ENCODE measurements at places on chromosomes 13 and 19.

- no peak for DNase-seq
Measured at GRCh38 chr13:40442826-40443225, 223.6 kb downstream of the FOXO1 start.

DNA sequence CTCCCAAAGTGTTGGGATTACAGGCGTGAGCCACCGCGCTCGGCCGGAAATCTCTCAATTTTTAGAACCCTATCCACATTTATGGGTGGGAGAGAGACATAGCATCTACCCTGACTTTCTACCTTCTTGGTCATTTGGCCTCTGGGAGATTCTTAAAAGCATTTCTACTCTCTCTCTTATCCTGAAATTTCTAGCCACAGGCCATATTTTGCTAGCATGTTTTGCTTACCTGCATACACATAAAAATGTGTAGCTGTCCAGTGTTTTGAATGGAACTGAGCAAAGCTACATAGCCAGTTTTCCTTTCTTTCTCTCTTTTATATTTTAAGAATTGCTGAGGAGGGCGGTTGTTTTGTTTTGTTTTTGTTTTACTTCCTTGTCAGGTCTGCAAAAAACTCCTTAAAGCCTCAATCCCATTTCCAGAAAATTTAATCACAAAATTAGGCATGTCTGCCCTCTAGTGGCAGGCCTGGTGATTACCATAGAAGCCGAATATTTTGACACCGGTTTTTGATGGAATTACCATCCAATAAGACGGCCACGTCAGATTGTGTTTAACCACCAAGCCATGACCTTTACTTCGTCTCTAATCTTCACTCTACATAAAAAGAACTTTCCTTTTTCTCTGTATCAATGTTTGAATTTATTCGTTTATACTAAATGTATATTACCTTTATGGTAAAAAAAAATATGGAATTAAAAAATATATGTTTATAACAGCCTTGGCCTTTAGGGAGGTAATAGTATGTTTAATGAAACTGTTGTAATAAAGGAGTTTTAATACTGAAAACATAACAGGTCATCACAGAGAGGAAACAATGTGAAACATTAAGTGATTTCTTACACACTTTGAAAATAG lies 34.4 kb upstream of the OXGR1 start:
- peak; percentile 10 for DNase-seq

DNA sequence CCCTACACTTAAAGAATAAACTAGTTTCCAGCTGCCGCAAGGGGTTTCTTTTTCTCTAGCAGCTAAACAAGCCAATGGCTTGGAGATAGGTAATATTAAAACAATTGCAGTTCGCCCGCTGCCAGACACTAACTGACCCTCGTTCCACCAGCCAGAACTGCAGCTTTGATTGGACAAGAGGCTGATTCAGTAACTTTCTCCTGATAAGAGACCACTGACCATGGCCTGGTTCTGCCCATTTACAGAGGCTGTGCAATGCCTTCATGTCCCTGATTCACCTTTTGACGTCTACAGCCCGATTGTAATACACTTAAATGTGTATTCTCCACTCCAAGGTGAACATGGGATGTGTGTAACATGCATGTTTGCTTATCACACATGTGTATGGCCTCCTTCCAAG lies 12.8 kb upstream of the C19orf12 start:
- DNase-seq, result no peak

DNA sequence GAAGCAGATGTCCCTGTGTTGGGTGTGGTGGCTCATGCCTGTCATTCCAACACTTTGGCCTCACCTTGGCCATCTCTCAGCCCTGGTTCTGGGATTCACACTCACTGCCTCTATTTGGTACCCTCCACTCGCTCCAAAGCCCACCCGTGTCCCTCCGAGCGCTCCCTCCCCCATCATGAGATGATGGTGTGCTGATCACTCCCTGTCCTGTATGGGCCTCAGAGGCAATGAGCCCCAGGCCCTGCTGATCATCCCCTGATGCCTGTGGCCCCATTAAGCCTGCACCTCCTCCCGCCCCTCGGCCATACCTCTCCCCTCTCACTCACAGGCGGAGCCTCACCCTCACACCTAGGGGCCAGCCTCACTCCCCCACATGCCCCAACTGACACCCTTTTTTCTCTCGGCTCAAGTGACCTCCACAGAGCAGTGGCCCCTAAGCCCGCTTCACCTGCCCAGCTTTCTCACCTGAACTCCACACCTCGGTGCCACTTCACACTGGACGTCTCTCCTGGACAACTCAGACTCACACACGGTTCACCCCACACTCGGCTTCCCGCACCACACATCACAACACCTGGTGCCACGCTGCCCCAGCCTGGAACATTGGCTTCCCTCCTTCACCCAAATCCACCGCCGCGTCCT lies 114.5 kb downstream of the STK24 start:
- DNase-seq, result no peak

GRCh38 chr19:57664269-57665127 lies 4.2 kb upstream of the ZSCAN4 start:
- no peak for DNase-seq

DNA sequence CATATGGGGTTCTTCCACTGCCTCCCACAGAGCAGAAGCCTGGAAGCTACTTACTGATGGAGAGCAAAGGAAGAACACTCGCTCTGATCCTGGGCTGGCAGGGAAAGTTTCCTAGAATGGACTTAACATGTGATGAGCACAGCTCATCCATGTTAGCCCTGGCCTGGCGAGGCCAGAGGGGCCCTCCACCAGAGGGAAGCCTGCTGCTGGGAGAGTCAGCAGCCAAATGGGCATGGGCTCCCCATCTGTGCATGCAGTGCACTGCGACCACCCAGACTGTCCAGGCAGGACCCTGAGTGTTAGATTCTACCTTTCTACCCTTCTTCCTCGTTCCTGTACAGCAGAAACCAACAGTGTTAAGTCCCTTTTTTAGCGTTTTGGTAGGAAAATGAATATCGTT lies 8.9 kb downstream of the HNRNPUL1 start:
- DNase-seq, result no peak

- peak; percentile 8 for DNase-seq
Measured at GRCh38 chr19:17687857-17688784, at the start of gene UNC13A. UNC13A (minus strand) TSS chr19:17688354; CDS start chr19:17688199, 155 bp downstream.

GRCh38 chr13:33111414-33112110 lies 95.3 kb downstream of the KL start:
- no peak for DNase-seq

GRCh38 chr19:19202707-19203011 lies 555 bp downstream of the NR2C2AP start:
- DNase-seq, result no peak

- no peak for DNase-seq
Measured at GRCh38 chr13:92769046-92769445, 457.6 kb upstream of the GPC6 start.

DNA sequence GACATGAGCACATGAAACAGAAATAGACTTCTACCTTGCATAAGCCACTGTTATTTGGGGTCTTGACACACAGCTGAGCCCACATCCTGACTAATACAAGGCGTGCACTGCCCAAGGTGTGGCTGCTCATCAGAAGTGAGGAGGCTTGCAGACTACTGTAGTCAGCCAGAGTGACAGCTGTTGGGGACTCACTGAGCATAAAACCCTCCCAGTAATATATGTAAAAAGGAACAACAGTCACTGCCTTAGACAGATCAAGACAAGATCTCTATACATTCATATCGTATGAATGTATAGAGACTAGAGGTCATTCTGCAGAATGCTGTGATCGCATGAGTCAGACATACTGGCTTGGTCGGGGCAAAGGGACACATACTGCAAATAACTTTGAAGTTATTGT lies 4.1 kb upstream of the C1QTNF9B start:
- no peak for DNase-seq

- no peak for DNase-seq
Measured at GRCh38 chr13:43077461-43077860, 54.1 kb downstream of the DNAJC15 start.

GRCh38 chr19:30625947-30626625 lies 253.9 kb downstream of the ZNF536 start:
- no peak for DNase-seq

GRCh38 chr19:56372281-56372680 lies 21.1 kb downstream of the ZNF582 start:
- no peak for DNase-seq

DNA sequence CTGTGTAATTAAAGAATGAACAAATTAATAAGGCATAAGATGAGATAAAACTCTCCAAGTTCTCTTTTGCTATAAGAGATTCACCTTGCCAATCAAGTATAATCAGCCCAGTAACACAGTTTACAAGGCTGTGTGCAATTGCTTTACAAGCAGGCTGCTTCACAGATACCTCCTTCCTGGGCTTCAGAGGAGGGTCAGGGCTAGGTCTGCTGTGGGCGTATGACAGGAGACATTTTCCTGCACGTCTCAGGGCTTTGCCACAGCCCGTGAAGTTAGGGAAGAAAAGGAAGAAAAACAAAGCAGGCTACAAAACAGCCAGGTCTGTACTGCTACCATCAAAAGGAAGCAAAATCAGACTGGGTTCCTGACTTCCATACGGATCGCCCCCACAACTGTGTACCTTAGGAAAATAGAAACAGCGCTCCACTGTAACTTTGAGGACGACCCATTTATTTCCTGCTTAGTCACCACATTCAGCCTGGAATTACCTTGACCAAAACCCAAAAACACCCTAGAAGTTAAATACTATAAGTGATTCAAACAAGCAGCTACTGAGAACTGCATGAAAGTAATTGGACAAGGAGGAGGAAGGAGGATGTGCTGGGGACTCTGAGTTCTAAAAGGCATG lies 12.4 kb downstream of the EFNB2 start:
- no peak for DNase-seq

DNA sequence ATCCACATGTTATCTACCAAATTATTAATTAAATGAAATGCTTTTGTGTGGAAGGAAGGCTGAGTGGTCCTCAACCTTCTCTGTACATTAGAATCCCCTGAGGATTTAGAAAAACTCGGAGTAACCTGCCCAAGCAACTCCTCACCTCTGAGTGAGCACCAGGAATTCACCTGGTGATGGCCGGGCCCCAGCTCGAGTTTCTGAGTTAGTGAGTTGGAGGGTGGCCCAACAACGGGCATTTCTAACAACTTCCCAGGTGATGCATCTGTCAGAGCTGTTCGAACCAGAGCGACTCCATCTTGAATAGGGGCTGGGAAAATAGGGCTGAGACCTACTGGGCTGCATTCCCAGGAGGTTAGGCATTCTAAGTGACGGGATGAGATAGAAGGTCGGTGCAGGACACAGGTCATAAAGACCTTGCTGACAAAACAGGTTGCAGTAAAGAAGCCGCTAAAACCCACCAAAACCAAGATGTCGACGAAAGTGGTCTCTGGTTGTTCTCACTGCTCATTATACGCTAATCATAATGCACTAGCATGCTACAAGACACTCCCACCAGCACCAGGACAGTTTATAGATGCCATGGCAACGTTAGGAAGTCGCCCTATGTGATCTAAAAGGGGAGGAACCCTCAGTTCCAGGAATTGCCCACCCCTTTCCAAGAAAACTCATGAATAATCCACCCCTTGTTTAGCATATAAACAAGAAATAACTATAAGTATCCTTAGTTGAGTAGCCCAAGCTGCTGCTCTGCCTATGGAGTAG lies 44.2 kb upstream of the SHISA2 start:
- no peak for DNase-seq

DNA sequence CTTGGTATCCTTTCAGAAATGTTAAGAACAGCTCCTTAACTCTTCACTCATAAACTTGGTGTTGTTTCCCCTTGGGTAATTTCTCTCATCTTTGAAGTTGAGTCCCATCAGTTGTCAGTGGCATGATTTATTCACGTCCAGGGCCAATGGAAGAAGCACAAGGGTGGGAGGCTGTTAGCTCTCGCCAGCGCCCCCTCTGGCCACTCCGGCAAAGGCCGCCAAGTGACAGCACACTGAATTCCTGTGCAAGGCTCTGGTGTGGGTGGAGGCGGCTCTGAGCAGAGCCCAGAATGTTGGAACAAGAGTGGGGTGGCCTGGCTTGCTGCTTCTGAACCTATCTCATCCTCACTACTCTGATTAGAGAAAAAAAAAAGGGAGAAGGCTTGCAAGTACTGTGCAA lies 13.1 kb upstream of the MEDAG start:
- DNase-seq, result no peak
